ENCODE measurements at places on chromosomes 6 and 20.

- DNase-seq = no peak
Observed at GRCh38 chr6:81613606-81614005, 138.9 kb downstream of the TENT5A start.

DNA sequence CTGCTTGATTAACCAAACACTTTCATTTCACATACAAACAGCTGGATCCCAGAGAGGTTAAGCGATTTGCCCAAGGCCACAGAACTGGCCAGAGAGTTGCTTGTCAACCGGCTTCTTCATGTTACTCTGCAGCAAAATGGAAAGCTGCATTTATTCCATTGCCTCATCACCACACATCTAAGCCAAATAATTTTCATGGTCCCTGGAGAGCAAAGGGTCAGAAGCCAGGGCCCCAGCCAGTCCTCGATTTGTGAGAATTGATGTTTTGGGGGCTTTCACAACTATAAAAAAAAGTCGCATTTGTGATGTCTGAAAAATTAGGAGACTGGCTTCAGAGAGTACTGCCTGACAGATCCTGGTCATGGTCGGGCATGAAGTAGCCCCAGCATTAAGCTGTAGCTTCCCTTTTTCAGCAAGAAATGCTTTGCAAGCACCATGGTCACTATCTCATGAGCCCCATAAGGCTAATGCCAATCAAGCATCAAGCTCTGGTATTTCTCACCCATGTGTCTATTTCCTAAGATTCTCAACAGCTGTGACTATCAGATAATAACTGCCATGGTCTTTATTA, 95.8 kb downstream of the BANF2 start:
- DNase-seq = no peak

DNA sequence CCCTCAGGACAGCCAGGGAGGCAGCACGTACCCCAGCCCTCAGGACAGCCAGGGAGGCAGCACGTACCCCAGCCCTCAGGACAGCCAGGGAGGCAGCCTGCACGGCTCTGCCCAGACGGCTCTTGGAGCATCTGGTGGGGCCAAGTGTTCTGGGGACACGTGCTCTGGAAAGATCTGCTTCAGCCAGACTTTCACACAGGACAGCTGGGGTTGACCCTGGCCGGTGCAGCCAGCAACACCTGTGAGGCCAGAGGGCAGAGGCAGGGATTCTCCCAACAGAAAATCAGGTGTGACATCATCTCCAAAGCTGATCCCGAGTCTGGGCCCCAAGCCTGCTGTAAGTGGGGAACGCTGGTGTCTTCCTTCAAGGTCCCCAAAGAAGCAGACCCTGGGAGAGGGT, 55.5 kb upstream of the SLCO4A1 start:
- no peak for DNase-seq

- no peak for DNase-seq
Observed at GRCh38 chr20:51481341-51481914, 61.1 kb downstream of the NFATC2 start.

DNA sequence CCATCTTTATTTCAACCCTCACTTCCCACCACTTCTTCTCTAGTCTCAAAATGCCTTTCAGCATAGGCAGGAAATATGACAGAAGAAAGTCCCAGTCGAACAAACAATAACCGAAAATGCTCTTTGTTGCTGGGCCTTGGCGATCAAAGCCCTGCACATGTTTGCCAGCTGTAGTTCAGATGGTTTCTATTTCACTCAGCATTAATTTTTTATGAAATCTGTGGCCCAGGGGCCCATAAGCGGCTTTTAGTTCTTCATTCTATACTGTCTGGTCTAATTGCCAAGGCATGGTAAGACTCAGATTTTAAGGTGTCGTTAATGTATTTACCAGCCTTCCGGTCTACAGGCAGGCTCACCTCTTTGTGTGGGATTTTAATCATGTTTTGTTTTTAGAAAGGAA, 10.9 kb upstream of the F13A1 start:
- no peak for DNase-seq

- no peak for DNase-seq
Observed at GRCh38 chr6:157559201-157559756, 178.3 kb downstream of the ZDHHC14 start.

DNA sequence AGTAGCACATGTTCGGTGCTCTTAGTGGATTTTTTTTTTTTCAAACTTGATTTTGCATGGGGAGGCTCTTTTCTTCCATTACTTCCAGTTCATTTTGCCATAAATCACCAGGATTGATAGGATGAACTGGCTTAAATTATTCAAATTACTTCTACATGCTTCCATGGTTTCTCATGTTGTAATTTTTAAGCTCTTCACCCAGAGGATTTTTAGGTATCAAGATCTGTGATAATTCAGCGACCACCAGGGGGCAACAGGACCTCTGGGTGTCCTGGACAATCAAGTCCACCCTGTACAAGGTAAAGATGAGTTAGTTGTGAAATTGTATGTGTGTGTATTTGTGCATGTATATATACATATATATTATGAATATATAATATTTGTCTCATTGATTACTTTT, 4.2 kb upstream of the EPHA7 start:
- DNase-seq = no peak

- no peak for DNase-seq
Observed at GRCh38 chr20:24208652-24209051, 220.1 kb upstream of the GGTLC1 start.
